Daoy (cell line): ENCODE measurements at places on chromosomes 7 and 10.
A peak's percentile ranks its signal among the peaks of the same experiment; 100 is the strongest.

DNA sequence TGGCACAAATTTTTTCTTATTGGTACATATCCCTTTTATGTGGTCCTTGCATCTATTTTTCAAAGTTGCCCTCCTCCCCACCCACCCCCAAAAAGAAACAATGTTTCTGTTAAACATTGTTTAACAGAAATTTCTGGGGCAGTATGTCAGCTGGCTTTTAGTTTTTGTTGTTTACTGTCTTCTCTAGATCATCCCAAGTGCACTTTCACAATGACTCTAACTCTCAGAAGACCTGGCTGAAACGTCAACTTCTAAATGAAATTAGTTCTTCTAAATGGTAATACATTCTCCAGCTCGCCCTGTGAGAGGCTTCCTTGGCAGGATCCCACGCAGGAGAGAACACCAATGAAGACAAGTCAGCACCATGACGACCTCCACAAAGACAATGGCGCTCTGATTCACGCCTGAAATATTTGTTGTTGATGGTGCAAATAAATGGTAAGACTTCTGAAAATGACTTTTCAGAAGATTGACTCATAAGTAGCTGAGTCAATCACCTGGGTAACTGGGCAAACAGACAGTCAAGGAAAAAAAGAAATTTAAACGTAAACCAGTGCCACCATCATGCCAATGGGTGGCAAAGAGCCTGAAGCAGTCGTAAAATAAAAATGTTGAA, 293.7 kb downstream of the FZD1 start:
- DNase-seq = peak; percentile 93

GRCh38 chr7:28180364-28181147, at the start of gene JAZF1:
TSS of gene JAZF1 (minus strand) at chr7:28180795.
- DNase-seq = peak; percentile 81

- no peak for DNase-seq
These were observed 492.7 kb downstream of the DNAJB6 start for GRCh38 chr7:157829491-157829890.

DNA sequence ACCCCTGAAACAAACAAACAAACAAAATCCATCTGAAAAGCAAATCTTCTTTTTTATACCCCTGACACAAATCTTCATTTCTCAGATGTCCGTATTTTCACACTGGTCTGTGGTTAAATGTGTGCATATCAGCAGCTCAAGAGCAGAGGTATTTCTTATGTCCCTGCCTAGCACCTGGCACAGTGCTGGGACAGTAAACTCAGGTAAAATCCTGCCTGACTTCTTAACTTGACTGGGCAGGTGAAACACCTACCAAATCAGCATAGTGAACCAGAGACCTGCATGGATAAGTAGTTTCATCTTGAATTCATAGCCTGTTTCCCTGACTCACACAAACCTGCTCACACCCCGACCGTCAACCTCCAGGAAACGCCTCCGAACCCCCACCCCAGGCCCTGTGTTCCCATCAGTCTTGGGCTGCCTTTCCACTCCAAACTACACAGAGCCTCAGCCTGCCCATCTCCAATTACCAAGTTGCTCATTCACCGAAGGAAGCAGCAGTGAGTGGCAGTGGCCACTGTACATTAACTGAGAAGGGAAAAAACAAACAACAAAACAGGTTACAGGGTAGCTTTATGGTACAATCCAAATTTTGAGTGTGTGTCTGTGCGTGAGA, 109.9 kb downstream of the HECTD2 start:
- no peak for DNase-seq

GRCh38 chr10:52668024-52668423, 104.6 kb downstream of the MBL2 start:
- no peak for DNase-seq

DNA sequence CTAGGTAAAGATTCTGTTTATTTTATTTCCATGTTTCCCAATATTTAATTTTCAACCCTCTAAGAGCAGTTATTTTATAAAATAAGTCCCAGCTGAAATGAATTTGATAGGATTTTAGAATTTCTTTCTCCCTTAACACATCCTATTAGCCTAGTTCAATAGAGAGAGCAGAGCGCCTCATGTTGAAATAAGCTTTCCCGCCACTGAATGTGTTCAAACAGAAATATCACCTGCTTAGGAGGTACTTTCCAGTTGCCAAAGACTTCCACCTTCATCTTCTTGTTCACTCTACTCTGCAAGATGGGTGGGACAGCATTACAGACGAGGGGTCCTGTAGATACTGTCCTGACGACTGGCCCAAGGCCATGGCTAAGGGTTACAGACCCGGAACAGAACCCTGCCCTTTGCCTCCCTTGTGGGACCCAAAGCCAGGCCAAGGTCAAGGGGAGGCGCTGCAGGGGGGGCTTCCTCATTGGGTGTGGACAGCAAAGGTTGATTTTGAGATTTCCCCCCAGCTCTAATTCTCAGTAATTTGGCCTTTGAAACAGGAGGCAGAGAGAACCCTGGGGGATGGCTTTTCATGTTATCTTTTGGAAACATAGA, 62.0 kb downstream of the PARP12 start:
- no peak for DNase-seq
